Activated gamma-delta T cell treated with anti-CD3 and anti-CD28 coated beads, Interleukin-2, amount 50 U/mL, for 16 hours (primary cell): ENCODE measurements at places on chromosomes 1 and 21.

GRCh38 chr1:48756683-48757316 is 19.9 kb downstream of the BEND5 start:
- no peak for DNase-seq

GRCh38 chr1:113788802-113789201 is 23.5 kb downstream of the RSBN1 start:
- DNase-seq = no peak

GRCh38 chr1:70674941-70675685 is 264.0 kb downstream of the CTH start:
- no peak for DNase-seq

DNA sequence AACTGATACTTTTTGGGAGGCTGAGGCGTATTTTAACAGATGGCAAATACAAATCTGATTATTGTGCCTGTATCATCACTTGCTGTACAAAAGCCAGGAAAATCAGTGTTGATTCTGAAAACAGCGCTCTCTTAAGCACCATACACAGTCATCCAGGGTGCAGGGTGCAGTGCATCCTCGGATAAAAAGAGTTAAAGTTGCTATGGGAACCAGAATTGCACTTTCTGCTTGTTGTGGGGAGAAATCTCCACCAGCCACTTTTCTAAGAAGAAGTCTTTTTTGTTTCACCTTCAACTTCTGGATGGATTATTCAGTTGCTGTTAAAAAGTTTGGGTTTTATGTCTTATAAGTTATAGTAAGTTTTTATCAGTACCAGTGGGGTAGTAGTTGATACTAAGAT is 3.8 kb downstream of the LAMC1 start:
- no peak for DNase-seq

DNA sequence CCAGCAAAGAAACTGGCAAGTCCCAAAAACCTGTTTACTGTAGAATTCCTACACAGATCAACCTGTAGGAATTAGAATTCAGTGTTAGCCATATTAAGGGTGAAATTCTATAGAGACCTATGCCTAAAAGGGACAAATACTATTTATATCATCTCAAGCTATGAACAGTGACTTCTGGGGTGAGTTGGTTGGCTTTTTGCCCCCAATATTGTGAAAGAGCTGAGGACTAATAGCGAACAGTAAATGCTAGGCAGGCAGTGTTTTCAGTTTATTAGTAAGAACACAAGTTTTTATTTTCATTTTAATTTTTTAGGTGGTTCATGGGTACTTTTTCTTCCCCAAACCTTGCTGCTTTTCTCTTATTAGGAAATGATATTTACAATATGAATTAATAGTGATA is 15.3 kb downstream of the SLC16A4 start:
- DNase-seq = no peak

- no peak for DNase-seq
Observed at GRCh38 chr1:161287482-161288054, 22.2 kb downstream of the MPZ start.

DNA sequence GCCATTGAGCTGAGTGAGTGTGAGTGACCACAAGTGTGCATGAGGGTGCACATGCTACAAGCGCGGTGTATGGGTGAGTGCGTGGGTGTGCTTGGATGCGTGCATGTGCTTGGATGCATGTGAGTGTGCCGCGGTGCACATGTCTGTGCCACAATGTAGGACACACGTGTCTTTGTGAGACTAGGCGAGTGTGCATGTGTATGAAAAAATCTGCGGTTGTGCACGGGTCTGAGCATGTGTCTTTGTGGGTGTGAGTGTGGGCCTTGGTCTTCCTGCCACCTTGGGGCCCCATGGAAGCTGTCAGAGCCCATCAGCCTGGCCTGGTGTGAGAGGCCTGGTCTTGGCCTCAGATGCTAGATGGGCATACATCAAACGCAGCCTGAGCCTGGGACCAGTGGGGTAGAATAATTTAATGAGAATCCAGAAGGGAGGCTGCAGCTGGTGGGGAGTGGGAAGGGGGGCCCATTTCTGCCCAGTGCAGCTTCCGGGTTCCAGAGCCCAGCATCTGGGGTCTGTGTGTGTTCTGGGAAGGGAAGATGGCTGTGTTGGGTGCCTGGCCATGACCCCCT is 103.9 kb upstream of the SLC2A1 start:
- no peak for DNase-seq

GRCh38 chr1:223776075-223776814 is 63.9 kb downstream of the CAPN2 start:
- no peak for DNase-seq

- no peak for DNase-seq
Observed at GRCh38 chr1:48182439-48182838, 40.1 kb upstream of the SLC5A9 start.

DNA sequence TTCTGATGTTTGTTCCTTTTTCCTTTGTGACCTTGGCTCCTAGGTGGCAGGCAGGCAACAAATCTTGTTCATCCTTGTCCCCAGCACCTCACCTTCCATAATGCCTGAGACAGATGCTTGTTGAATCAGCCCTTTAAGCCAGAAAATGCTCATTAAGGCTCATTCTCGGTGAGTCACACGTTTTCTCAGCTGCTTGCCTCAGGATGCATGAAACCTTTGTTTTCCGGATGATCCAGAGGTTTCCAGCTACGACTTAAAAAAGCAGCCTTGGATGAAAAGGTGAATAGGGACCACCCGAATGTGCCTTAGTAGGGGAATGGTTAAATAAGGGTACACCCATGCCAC is 4.6 kb upstream of the ATP13A2 start:
- no peak for DNase-seq

GRCh38 chr1:61284248-61284854 is 202.0 kb downstream of the NFIA start:
- DNase-seq = no peak

- DNase-seq = no peak
Observed at GRCh38 chr1:87980494-87980893, 651.8 kb downstream of the LMO4 start.

GRCh38 chr1:109631513-109632505 is 12.2 kb downstream of the AMPD2 start:
- no peak for DNase-seq

DNA sequence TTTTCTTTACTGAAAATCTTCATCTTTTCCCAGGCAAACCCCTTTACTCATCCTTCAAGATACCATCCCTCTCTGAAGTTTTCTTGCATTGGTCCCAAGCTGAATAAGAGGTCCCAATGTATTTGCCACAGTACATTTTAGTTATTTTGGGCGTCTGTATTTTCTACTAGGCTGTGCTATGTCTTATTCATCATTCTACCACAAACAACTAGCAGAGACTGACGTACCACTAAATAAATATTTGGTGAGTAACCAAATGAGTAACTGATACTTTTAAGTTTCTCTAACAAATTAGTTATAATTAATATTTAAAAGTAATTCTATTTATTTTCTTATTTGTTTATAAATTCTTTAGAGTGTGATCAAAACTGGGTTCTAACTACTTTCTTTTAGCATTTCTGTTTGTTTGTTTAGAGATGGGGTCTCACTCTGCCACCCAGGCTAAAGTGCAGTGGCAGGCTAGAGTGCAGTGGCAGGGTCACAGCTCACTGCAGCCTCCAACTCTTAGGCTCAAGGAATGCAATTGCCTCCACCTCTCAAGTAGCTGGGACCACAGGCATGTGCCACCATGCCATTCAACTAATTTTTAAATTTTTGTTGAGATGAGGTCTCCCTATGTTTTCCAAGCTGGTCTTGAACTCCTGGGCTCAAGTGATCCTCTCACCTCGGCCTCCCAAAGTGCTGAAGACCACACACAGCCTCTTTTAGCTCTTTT is 33.1 kb downstream of the NDC1 start:
- no peak for DNase-seq

GRCh38 chr21:38400195-38400919 is 97.9 kb downstream of the ERG start:
- no peak for DNase-seq

DNA sequence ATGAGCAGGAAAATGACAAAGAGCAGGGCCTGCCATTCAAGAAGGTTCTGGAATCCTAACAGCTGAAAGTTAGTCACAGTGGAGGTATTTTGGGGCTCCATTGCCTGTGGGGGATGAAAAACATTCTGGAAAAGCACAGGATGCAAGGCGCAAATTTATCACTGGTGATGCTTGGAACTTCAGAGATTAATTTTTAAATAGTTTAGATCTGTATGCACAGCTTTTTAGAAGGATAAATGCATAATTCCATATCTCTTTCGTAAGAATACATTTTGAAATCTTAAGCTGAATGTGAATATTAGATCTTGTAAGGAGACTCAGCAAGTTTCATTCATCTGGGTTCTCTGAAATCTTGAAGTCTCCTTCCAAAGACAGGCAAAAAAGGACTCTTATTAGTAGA is at the start of gene OR11L1:
Gene OR11L1, minus strand, starts transcription at position 101 of the 400 bp plus-strand sequence. Its CDS starts 0 bp downstream, at position 101.
- no peak for DNase-seq

DNA sequence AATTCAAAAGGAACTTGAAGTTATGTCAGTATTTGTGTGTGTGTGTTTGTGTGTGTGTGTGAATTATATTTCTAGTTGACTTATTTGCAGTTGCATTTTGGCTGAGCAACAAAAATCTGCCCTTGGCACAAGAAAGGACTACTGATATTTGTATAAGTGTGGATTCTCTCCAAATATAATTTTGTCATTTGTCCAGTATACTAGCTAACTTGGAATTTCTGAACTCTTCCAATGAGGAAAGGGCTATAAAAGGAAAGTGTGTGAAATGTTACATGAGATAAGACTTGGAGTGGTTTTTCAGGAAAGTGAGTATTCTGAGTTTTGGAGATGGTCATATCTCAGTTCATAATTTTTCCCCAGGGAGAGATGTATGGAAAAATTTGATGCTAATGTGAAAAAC is 1384.1 kb upstream of the B3GALT2 start:
- no peak for DNase-seq

GRCh38 chr1:68490046-68490651 is 6.7 kb downstream of the DEPDC1 start:
- no peak for DNase-seq

DNA sequence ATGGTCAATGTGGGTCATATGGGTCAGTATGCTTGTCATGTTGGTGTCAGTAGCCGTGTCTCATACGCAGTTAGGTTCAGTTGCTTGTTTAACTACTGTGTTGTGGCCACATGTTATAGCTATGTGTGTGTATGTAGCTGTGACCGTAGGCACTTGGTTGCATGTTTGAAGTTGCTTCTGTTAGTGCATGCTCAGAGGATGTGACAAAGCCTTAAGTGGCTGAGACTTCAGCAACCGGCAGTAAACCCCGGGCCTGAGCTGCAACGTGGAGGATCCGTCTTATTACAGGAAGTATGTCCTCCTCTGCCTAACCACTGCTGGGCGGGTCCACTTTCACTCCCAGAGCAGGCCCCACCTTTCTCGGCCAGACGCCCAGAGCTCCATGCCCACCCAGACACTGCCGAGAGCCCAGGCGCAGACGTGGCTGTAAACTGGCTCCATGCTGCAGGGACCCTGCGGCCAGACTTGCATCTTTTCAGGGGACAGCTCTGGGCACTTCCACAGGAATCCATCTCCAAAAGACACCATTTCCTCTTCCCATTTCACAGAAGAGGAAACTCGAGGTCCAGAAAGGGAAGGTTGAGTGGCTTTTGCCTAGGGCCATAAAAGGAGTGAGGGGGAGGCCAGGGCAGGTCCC is 2.2 kb downstream of the TCEA3 start:
- peak; percentile 24 for DNase-seq

DNA sequence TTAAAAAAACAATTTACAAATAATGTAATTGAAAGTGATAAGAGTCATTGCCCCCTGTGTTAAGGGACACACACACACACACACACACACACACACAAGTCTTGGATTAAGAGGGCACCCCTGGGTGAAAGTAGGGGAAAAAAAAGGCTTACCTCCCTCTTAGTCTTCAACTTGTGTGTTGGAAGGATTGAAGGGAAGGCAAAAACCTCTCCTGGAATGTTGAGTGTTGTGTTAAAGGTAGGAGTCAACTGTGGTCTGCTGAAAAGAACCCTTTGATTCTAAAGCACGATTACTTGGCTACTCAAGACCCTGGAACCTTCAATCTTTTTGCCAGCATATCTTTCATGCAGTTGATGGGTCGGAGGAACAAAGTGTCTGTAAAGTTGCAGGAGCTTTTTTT is 6.4 kb downstream of the PBX1 start:
- no peak for DNase-seq

- no peak for DNase-seq
Observed at GRCh38 chr1:20255666-20256065, 35.0 kb upstream of the VWA5B1 start.

GRCh38 chr1:215418876-215419447 is 148.1 kb upstream of the KCTD3 start:
- DNase-seq = no peak

GRCh38 chr1:43253173-43253572 is 16.6 kb upstream of the TMEM125 start:
- DNase-seq = no peak

GRCh38 chr1:234619071-234619480 is 9.1 kb upstream of the IRF2BP2 start:
- no peak for DNase-seq

DNA sequence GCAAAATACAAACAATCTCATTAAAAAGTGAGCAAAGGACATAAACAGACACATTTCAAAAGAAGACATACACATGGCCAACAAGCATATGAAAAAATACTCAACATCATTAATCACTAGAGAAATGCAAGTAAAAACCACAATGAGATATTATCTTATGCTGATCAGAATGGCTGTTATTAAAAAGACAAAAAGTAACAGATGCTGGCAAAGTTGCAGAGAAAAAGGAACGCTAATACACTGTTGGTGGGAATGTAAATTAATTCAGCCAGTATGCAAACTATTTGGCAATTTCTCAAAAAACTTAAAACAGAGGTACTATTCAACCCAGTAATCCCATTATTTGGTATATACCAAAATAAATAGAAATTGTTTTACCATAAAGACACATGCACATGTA is 32.2 kb upstream of the TNFSF18 start:
- no peak for DNase-seq

- no peak for DNase-seq
Observed at GRCh38 chr1:15353839-15354579, 55.7 kb upstream of the EFHD2 start.

GRCh38 chr1:117657949-117658660 is 52.3 kb downstream of the TENT5C start:
- no peak for DNase-seq

DNA sequence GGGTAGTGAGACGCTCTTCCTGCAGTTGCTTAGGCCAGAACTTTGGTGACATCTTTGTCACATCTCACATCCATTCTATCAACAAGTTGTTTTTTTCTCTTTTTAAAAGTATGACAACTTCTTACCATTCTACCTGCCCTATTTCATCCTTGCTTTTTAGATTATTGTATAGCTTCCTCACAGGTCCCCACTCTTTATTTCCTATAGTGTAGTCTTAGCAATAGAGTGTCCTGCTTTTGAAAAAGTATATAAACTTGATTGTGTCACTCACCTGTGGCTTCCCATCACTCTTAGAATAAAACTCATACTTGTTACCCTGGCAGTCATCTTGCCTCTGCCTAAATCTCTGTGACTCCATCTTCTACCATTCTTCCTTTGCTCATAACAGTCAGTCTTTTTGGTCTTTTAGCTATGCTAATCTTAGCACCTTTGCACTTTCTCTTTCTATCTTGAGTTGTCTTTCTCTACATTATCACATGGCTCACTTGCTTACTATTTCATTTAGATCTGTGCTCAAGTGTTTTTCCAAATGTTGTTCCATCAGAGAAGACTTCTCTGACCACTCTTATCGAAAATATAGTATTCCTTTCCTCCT is 9.5 kb downstream of the CDC73 start:
- DNase-seq = no peak

- DNase-seq = no peak
Observed at GRCh38 chr1:19319196-19319595, 7.1 kb downstream of the SLC66A1 start.

- DNase-seq = peak; percentile 64
Observed at GRCh38 chr1:32247983-32248889, 1.2 kb downstream of the FAM167B start.
